ENCODE measurements at places on chromosomes 2 and 18.

- no peak for DNase-seq
Observed at GRCh38 chr2:235701206-235701981, 207.6 kb downstream of the AGAP1 start.

- DNase-seq: no peak
Observed at GRCh38 chr2:83103613-83104012, 1355.5 kb downstream of the SUCLG1 start.

- DNase-seq: no peak
Observed at GRCh38 chr18:11274144-11274794, 124.9 kb upstream of the PIEZO2 start.

- DNase-seq: no peak
Observed at GRCh38 chr18:14086458-14087231, 45.6 kb downstream of the ZNF519 start.

DNA sequence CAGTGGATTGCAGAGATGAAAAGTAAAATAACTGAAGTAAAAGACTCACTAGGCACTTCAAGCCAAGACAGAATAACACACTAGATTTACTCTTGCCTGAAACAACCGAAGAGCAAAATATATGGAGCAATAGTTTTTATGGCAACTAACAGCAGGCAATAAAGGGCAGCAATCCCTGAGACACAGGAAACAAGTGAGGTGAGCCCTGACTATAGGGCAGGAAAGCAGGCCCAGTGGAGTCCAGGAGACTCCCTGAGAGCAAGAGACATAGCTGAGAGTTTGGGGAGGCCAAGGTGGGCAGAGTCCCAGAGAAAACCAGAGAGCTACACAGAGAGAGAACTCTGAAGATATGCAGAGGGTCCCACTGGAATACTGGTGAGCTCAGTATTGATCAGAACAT, 18.8 kb downstream of the FARSB start:
- no peak for DNase-seq

- no peak for DNase-seq
Observed at GRCh38 chr2:230267059-230267458, 41.5 kb downstream of the SP140 start.

GRCh38 chr2:85922199-85922598, 33.4 kb upstream of the ST3GAL5 start:
- no peak for DNase-seq

DNA sequence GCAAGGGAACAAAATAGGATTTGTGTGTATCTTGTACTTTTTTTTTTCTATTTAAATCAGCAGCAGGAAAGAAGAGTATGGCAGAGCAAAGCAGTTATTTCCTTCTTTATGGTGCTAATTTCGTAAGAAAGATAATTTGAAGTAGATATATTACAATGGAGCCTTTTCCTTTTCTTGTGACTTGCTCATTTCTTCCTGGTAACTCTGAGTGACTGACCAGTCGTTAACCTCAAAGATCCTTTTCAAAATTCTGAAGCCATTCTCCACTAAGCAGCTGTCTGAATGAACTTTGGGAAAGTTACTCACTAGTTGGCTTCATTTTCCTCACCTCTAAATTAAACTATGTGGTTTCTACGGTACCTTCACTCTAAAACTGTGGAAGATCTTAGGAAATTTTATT, 24.6 kb downstream of the AFTPH start:
- DNase-seq: no peak

DNA sequence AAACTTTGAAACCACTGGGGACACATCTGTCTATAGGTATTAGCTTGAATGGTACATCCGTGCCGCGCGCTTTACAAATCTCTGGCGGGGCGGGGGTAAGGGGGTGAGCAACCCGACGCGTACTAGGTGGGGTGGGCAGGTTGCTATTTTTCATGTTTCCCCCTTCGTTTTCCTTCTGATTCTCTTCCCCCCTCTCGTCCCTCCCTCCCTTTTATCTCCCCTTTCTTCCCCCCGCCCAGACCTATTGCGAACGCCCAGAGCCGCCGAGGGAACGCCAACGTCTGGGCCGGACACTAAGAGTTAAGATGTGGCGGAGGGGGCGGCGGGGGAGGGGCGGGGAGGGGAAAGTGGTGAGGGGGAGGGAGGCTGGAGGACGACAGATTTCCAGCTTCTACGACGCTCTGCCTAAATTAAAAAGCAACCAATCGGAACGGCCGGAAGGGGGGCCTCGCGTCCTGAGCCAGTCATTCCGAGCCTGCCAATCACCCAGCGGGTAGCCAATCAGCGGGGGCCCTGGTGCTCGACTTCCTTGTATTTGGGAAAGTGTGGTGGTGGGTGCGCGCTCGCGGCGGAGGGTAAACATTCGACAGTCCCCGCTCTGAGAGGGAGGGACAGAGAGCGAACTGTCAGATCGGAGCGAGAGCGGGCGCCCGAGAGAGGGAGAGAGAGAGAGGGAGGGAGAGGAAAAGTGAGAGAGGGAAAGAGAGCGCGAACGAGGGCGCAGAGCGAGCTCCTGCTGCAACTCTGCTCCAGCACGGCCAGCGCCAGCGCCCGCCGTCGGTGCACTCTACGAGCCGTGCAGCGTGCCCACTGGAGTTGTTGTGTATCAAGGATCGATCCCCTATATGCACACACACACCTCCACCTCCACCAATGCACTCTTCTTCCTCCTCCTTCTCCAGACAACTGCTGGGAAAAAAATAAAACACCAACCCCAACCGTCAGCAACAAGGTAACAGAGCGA, at the start of gene POU3F3:
POU3F3 (plus strand) TSS at position 582 of the 964 bp plus-strand sequence. CDS start 1,396 bp downstream, outside the sequence.
- DNase-seq: no peak

DNA sequence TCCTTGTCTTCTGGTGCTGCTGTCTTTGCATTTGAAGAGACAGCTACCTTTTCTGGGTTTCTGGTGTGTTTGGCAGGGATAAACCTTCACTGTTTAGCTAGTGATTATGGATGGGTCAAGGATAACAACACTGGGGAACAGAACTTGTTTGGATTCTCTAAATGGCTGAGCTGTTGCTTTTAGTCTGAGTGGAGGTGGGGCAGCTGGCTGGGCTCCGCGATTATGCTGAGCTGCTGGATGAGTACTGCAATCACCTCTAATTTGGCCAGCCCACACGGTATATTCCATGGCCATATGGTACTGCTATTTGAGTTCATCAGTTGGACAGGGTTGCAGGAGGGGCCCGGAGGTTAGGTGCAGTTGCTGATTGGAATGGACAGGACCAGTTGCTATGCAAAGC, 361.6 kb upstream of the TFPI start:
- DNase-seq: no peak

DNA sequence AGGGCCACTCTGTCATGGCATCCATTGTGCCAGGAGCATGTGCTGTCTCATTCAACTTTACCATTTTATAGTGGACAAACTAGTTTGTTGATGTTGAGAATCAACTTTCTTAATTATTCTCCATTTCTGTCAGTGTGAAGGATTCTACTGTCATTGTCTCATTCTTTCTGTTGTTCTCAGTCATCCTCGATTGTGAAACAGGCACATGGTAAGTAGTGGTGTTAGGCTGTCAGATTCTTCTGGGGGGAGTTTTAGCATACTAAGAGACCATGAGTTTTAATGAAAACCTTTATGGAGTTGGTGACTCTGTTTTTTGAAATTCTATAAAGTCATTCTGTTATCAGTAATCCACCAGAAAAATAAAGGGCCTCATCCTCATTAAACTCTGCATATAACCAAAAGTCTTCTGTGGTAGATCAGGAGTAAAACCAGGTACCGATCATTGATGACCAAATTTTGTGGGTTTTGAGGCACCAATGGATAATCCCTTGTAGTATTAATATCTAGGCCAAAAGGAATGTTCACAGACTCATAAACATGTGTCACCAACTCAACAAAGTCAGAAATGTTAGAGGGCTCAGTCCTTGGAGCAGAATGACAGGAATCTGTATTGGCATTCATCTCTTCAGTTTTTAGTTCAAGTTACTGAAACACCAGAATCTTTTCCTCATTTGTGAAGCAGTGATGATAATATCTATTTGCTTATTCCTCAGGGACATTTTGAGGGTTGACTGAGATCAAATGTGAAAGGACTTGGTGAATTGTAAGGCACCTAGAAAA, 73.2 kb downstream of the CERS6 start:
- no peak for DNase-seq

- DNase-seq: no peak
Observed at GRCh38 chr2:197300139-197300538, 10.4 kb downstream of the ANKRD44 start.

GRCh38 chr2:146271131-146271831, 1573.5 kb upstream of the ACVR2A start:
- no peak for DNase-seq

DNA sequence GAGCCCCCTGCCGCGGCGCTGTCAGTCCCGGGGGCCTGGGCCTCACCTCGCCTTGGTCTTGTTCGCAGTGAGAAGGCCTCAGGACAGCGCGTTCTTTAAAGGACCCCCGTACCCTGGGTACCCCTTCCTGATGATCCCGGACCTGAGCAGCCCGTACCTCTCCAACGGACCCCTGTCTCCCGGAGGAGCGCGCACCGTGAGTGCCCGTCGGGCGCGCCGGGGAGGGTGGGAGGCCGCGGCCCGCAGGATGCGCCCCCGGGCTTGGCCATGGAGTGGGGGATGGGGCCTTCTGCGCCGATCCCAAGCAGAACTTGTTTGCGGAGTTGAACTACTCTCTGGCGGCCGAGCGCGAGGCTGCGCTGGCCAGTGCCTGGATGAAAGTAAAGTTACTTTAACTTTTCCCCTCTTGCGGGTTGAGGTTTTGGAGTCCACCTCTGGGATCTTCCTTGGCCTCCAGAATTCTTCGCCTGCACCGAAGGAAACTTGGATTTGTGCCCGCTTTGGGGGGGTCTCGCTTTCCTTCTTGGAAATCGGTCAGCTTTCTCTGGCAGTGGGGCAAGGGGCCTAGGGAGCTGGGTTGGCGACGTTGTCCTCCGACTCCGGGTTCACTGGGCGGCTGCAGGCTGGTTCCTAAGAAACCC, 1.2 kb downstream of the TCF7L1 start:
- peak; percentile 74 for DNase-seq

- no peak for DNase-seq
Observed at GRCh38 chr18:27008575-27008974, 143.1 kb upstream of the AQP4 start.

DNA sequence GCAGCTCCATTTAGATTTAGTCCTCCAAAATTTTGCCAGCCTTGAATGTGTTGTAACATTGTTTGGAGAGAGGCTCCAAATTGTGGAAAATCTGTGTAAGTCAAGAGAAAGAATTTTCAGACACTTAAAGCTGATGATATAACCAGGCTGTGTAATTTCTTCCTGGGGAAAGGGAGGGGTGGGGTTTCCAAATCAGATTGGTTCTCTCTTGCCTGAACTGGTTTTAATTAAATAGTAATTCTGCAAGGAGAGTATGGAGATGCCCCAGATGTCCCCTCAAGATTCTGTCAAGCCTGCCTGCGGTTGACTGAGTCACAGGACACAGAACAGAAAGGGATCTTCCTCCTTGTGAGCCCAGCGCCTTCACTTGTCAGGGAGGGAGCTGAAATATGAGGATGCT, 54.5 kb downstream of the C18orf63 start:
- DNase-seq: no peak

GRCh38 chr2:28469947-28470535, 25.8 kb upstream of the PLB1 start:
- no peak for DNase-seq

- DNase-seq: no peak
Observed at GRCh38 chr2:184779777-184780176, 181.4 kb downstream of the ZNF804A start.

- DNase-seq: no peak
Observed at GRCh38 chr2:68721482-68722101, 13.0 kb upstream of the ARHGAP25 start.

- DNase-seq: no peak
Observed at GRCh38 chr18:22411446-22411845, 6.3 kb downstream of the CTAGE1 start.

GRCh38 chr2:98376301-98376910, 30.1 kb downstream of the CNGA3 start:
- no peak for DNase-seq

DNA sequence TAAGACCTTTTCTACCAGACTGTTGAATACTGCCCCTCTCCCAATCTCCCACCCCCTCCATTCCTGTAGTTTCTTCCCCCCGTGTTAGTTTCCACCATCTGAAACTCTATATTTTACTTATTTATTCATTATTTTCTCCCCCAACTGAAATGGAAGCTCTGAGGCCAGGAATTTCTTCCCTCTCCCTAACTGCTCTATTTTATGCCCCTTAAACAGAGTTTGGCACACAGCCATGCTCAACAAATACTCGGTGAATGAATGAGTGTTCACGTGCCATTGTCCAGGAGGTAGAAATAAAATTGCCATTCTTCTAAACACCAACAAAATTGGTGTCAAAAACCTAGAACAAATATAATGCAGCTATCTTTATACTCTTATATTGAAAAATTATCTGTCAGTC, 5.6 kb downstream of the ITGB1BP1 start:
- DNase-seq: no peak

DNA sequence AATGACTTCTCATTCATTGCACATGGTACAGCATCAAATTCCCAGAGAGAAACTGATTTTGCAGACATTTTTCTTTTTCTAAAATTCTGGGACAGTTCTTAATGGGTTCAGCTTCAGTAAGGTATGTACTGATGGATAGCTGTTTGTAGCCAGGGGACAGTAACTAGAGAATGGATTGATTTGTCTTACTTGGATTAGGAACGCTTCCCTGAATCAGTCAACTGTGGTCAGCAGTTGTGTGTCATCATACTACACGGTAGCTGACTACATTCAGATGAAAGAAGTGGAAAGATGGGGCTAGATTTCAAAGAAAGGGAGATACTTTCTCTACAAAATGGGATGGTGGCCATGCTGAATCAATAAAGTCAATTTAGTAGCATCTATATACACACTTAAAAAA, 431.4 kb downstream of the GRB14 start:
- DNase-seq: no peak

DNA sequence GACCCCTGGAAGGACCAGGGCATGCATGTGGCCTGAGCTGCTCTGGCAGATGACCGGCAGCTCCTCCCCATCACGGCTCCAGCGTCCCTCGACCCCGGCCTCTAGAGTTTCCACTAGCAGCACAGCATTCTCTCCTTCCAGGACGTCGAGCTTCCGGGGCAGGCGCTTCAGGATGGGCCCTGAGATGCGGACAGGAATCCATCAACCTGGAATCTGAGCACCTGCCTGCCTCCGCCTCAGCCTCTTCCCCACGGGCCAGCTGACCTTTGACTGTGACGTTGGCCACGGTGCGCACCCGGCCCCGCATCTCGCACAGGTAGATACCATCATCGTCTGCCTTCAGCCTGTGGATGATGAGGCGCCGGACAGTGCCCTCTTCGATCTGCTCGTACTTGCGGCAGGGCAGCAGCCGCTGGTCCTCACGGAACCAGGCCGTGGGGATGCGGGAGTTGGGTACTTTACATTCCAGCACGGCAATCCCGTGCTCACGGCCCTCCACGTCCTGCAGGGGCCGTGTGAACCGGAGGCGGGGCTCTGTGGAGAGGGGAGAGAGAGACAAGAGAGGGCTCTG, 3.5 kb downstream of the OBSL1 start:
- no peak for DNase-seq

- no peak for DNase-seq
Observed at GRCh38 chr2:74043345-74044329, 58.9 kb downstream of the TET3 start.

DNA sequence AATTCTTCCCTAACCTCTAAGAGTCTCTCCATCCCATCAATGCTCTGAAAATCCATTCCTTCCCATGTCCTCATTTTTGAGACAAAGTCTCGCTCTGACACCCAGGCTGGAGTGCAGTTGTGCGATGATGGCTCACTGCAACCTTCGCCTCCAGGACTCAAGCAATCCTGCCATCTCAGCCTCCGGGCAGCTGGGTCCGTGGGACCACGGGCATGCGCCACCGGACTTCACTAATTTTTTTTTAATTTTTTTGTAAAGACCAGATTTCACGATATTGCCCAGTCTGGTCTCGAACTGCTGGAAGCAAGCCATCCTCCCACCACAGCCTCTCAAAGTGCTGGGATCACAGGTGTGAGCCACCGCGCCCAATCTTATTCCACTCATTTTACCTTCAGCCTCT, 1.6 kb downstream of the FEZ2 start:
- no peak for DNase-seq

Measured in mesothelial cell of epicardium (in vitro differentiated cells).